Hepatic stellate cell (primary cell): ENCODE measurements at places on chromosomes 7 and 10.
A peak's percentile ranks its signal among the peaks of the same experiment; 100 is the strongest.

DNA sequence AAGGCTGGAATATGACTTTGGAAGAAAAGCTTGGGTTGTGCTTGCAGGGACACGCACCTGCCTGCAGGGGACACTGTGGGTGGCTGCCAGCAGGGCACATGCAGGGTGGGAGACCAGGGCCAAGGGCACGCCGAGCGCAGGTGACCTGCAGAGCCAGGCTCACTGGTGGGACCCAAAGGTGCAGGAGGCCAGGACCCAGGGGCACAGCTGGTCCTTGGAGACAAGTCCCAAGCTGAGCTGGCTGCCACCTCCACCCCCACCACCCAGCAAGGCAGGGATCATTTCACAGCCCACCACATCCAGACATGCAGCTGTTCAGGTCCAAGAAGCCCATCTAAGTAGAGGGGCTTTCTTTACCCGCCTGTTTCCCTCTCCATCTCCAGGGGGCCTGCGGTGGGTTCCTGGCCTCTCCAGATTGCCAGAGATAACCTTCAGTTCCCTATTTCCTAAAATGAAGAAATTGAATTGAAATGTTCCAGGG lies 13.8 kb upstream of the CLIP2 start:
- DNase-seq: no peak

DNA sequence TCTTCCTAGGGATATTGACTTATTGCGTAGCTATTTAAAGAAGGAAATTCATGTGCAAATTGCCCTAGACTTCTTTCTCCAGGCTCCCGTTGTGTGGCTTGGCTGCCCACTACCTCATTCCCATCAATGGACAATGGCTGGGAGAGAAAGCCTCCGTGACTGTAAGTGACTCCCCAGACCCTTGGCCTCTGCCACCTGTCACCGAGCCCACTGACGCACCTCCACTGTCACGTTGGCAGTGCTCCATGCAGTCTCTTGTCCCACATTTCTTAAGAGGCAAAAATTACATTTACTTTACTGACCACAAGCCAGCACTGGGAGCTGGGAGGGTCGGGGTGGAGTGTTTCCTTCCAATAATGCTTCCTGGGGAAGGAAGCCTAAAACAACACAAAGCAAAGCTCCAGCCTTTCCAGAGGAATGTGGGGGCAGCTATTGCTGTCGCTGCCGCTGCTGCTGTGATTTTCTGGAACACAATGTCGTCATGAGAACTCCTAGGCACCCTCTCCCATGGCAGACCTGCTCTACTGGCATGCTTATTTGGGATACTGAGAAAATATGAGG lies 89.7 kb upstream of the STEAP1B start:
- DNase-seq: peak; percentile 60

GRCh38 chr10:28496481-28496961 lies 36.4 kb upstream of the WAC start:
- no peak for DNase-seq

DNA sequence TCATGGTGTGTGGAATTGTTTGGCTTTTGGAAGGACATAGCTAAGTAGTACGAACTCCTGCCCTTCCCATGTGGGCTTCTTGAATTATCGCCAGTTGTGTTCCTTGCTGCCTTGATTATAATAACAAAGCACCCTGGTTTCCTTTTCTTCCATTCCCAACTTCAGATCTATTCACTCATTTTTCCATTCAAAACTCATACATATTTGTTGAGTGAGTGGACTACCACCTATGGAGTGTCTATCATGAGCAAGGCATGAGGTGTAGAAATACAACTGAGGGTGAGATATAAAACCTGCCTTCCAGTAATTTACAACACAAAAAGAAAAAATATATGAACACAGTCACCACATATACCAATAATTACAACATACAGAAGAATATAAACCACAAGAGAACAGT lies 4.9 kb upstream of the COL17A1 start:
- DNase-seq: no peak

- DNase-seq: no peak
Observed at GRCh38 chr7:75531359-75531821, 39.3 kb downstream of the SPDYE5 start.

DNA sequence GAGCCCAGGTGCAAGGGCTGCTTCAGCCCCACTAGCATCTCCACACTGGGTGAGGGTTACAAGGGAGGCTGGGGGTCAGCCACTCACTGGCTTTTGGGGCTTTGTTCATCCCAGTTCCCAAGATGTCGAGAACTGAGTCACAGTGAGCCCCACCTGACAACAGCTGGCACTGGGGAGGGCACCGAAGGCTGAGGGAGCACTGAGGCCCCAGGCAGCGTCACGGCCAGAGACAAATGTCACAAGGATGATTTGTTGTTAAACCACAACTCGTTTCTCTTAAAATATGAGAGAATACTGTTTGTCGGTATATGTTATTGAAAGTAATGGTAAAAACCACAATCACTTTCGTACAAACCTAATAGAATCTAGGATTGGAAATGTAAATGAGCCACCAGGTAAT lies 219.9 kb downstream of the CELF2 start:
- DNase-seq: no peak

DNA sequence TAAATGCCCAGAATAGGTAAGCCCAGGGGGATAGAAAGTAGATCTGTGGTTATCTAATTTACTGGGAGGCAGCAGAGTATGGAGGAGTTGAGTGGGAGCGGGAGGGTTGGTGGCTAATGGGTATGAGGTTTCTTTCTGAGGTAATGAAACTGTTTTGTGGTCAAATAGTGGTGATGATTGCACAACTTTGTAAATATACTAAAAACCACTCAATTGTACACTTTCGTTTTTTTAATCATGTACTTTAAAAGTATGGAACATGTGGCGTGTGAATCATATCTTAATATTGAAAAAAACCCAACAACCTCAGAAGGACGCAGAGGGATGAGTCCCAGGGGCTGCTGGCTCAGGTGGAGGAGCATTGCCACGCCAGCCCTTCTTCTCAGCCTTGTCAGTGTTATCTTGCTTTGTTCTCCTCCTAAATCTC lies 118.1 kb downstream of the WDR11 start:
- no peak for DNase-seq

DNA sequence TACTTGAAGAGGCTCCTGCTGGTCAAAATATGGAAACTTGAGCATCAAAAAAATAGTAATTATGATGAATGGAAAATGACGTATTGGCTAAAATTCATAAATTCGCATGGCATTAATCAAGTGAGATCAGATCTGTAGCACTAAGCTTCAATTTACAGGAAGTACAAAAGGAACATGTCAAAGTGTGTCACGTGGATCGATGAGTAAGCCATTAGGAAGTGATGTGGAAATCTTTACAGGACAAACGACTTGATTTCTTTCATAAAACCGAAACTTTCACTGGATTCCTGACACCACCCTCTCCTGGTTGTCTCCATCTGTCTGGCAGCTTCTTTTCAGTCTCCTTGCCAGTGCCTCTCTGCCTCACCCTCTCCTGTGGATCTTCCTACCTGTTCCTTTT lies 25.8 kb downstream of the AKR1C8 start:
- DNase-seq: no peak

GRCh38 chr10:100894589-100895294 lies 18.0 kb upstream of the SLF2 start:
- no peak for DNase-seq

GRCh38 chr7:42745357-42746059 lies 166.4 kb downstream of the C7orf25 start:
- DNase-seq: no peak

DNA sequence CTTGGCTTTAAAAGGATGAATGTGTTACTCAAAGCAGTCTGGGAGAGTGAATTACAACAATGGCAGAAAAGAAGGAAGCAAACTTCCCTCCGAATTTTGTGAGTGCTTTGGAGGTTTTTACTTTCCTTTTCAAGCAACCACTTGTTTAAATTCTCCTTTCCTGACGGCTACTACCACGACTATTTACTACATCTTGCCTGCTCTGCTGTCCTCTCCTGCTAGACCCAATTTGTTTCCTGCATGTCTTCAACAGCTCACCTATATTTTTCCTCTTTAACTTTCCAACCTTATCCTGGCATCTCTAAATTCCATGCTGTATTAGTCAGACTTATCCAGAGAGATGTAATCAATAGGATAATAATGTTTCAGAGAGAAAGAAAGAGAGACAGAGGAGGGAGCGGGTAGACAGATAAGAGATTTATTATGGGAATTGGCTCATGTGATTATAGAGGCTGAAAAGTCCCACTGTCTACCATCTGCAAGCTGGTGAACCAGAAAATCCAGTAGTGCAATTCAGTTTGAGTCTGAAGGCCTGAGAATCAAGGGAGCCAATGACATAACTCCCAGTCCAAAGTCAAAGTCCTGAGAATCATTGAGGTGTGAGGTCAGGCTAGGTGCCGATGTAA lies 42.8 kb upstream of the SLC13A1 start:
- DNase-seq: no peak

GRCh38 chr10:121104476-121105111 lies 253.4 kb downstream of the WDR11 start:
- no peak for DNase-seq

DNA sequence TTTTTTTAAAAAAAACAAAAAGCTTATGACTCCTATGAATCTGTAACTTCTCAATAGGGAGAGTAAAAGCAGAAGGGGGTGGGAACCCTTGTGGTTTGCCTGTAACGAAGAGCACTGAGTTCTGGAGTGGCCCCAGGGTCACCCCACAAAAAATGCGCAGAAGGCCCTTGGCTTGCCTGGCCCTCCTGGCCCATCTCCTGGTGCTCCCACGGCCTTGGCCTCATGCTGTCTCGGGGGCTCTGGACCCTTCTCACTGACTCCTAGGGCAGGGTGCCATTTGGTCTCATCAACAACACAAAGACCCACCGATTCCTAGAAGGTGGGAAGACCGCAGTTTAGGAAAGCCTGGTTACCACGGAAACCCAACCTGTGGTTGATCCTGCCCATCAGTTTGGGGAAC lies 40.8 kb downstream of the ZNF467 start:
- no peak for DNase-seq

DNA sequence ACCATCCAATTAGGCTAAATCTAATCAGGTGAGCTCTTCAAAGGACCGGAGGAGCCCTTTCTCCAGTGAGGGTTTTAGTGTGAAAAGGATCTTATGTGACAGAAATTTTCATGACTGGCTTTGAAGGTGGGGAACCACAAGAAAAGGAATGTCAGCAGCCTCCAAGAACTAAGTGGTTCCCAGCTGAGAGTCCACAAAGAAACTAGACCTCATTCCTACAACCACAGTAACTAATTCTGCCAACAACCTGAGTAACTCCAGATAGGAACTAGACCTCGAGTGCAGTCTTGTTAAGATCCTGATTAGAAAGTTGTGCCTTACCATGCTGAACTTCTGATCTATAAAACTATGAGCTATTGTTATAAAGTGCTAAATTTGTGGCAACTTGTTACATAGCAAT lies 51.3 kb downstream of the PCLO start:
- no peak for DNase-seq

DNA sequence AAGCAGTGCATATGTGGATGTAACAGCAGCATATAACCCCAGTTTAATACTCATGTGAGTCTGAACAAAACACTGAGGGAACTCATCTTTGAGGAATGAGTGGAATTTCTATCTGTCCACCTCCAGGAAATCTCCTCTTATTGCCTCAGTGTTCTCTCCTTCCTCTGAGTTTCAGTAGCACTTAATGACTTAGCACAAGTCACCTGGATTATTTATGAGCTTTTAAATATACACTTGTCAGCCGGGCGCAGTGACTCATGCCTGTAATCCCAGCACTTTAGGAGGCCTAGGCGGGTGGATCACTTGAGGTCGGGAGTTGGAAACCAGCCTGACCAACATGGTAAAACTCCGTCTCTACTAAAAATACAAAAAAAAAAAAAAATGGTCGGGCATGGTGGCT lies 4.3 kb downstream of the LRRC20 start:
- peak; percentile 69 for DNase-seq

- no peak for DNase-seq
Observed at GRCh38 chr10:110885932-110886674, 14.4 kb downstream of the PDCD4 start.

GRCh38 chr7:28076423-28077200 lies 104.0 kb downstream of the JAZF1 start:
- no peak for DNase-seq

- DNase-seq: no peak
Observed at GRCh38 chr7:33798686-33799325, 106.5 kb upstream of the BMPER start.

- no peak for DNase-seq
Observed at GRCh38 chr7:39091774-39092173, 114.1 kb downstream of the POU6F2 start.

DNA sequence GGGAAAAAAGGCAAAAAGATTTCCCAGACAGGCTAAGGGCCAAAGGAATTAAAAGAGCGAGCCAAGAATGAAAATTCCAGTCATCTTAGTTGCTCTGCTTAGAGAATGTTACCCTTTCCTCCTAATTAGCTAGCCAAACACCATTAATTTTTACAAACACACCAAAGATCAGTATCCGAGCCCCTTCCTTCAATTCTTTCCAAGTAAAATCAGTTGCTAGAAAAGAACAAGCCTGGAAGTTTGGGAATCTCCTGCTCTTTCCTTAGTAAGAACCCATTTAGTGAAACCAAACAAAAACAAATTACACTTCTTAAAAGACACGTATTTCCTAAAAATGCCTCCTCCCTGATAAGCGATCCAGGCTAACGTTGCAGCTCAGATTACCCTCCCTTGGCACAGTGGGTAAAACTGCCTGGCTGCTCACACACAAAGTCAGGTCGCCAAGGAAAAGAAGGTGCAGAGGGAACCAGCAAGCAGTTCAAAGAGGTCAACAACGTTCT lies 57.1 kb upstream of the ABLIM1 start:
- no peak for DNase-seq

GRCh38 chr10:44182909-44183308 lies 202.0 kb downstream of the CXCL12 start:
- no peak for DNase-seq

DNA sequence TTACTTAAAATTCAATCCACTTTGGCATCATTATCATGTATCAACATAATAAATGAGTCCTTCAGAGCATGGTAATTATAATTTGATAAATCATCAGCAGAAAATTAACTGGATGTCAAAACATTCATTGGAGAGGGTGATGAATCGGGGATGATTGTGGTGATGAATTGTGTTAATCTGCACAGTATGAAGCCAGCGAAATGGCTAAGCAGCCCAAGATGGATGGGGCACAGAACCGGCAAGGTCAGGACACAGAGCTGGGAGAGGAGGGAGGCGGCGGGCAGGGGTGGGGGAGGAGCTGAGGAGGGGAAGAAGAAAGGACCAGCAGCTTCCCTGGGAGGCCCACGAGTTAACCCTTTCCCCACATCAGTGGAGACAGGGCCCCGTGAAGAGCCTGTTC lies 536.1 kb downstream of the LRMDA start:
- no peak for DNase-seq

DNA sequence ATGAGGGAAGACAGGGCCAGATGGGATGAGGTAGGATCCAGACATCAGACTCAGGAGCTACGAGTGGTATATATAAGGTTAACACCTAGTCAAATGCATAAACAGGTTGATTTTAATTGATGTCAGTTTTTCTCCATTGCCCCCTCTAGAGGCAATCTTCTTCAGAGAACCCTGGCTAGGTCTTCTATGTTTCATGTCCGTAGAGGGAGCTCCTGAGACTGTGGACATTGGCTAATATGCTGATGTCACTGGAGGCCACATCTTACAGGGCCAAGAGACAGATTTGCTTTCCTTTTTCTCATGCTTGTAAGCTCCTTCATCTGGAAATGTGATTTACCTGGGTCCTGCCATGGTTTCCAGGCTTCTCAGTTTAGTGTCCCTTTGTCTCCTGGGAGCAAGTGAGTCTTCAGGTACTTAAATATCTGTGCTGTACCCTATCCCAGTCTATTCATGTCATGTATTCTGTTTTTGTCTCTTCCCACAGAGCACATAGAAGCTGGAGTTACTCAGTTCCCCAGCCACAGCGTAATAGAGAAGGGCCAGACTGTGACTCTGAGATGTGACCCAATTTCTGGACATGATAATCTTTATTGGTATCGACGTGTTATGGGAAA lies 161.6 kb upstream of the PRSS1 start:
- peak; percentile 70 for DNase-seq

- DNase-seq: no peak
Observed at GRCh38 chr7:17546189-17546588, 247.7 kb downstream of the AHR start.
